ENCODE measurements at places on chromosomes 11 and 22. TPM values are rescaled to one million over a fixed set of nuclear protein-coding genes. Genes with fewer than 3 reads are reported as not detected.

PARVA gene
- 22.9 TPM for total RNA-seq

STK33 gene
- total RNA-seq: 1.7 TPM

FGF3 gene
- total RNA-seq: not detected

DNA sequence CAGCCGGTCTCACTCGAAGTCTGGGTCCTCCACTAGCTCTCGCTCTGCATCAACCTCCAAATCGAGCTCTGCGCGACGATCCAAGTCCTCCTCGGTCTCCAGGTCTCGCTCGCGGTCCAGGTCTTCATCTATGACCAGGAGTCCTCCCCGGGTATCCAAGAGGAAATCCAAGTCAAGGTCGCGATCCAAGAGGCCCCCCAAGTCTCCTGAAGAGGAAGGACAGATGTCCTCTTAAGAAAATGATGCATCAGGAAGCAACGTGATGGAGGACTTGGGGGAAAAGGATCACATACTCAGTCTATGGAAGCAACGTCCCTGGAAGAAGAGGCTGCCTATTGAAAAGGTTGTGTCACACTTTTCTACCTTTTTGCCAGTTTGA, 1.1 kb downstream of the SRSF8 start:
- DNase-seq: no peak

- DNase-seq: no peak
Measured at GRCh38 chr22:20591295-20591645, 83.9 kb downstream of the MED15 start.

DNA sequence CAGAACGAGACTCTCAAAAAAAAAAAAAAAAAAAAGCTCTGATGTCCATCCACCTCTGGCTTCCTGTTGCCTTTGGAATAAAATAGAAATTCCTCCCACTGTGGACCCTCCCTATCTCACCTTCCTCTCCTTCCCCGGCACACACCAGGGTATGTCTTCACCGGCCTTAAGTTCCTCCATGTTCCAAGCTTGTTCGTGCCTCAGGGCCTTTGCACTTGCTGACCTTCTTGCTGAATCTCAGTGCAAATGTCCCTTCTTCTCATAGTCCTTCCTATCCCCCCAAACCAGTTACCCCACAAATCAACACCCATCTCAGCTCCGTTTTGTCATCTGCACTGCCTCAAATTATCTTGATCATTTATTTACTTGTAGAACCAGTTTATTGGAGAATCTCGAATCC, 20.6 kb downstream of the IFT27 start:
- no peak for DNase-seq

All from Calu3 (cell line).